Motor neuron (in vitro differentiated cells): ENCODE measurements at places on chromosomes 1 and 21.

DNA sequence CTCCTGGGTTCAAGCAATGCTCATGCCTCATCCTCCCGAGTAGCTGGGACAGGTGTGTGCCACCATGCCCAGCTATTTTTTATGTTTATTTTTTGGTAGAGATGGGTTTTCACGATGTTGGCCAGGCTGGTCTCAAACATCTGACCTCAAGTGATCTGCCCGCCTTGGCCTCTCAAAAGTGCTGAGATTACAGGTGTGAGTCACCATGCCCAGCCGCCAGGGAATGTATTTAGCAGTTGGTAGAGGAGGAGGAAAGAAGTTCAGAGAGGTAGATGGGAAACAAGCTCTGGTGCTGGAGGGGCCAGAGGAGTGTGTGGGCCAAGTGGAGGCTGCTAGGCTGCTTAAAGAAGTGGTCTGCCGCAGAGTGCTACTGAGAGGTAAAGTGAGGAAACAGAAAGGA, 6.0 kb downstream of the DOP1B start:
- no peak for ATAC-seq

DNA sequence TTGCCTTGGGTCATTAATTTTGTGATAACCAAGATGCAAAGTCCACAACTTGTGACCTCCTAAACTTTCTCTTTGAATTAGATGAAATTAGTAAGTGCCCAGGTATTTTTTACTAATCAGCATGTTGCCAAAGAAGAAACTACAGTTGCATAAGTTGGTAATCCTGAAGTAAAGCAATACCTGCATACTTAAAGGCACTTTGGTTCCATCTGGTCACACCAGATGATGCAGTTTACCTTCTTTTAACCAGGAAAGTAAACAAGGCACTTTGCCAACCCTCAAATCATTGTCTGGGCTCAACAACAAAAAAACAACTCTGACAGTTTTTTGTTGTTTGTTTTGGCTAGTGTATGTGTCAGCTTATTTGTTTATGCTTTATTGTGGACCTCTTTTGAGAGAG, 55.5 kb upstream of the DYNLT5 start:
- no peak for ATAC-seq

- no peak for ATAC-seq
Measured at GRCh38 chr1:168497376-168497950, 46.3 kb downstream of the XCL2 start.

DNA sequence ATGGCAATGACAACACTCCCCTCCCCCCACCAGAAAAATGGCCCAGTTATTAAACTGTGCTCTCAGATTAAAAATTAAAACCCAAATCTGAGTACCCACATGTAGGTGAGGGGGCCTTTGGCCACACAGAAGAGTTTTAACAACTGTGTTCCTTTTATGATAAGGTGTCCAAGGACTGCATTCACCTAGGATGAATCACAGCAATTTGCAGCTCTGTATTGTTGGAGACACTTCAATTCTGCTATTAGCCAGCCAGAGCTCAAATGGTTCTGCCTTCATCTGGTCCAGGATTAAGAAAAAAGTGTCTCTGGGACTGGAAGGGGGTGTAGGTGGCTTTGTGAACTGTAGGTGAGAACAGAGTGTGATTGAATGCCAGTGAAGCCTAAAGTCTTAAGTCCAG, 43.3 kb upstream of the DIRAS3 start:
- ATAC-seq, result no peak

DNA sequence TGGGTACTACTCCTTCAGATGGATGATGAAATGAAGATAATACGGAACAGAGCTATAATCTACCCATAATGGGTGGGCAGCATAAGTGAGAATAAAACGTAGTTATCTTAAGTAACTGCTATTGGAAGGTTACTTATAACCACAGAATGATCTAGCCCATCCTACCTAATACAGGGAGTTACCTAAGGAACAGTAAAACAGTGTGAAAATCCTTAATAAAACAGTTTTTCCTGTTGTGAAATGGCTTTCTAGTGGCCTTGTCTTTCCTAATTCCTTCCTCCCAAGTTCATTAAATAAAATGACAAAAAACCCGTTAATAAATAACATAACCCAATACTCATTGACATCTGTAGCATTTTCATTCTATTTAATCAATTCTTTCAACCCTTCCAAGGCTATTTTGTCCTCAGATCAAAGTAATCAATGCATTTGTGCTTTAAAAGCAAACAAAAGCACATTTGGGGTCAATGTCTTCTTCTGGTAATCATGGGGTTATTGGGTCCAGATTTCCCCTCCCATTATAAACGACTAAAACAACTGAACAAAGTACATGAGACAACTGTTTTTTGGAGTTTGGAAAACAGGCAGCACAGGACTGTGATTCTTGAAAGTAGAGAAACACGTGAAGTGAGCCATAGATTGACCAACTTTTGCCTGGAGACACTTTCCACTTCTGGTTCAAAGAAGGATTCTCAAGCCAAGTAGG, 42.0 kb downstream of the PAPPA2 start:
- no peak for ATAC-seq

- ATAC-seq, result no peak
Measured at GRCh38 chr1:61699911-61700851, 24.8 kb downstream of the TM2D1 start.

GRCh38 chr1:208300084-208300770, 56.0 kb upstream of the PLXNA2 start:
- no peak for ATAC-seq

DNA sequence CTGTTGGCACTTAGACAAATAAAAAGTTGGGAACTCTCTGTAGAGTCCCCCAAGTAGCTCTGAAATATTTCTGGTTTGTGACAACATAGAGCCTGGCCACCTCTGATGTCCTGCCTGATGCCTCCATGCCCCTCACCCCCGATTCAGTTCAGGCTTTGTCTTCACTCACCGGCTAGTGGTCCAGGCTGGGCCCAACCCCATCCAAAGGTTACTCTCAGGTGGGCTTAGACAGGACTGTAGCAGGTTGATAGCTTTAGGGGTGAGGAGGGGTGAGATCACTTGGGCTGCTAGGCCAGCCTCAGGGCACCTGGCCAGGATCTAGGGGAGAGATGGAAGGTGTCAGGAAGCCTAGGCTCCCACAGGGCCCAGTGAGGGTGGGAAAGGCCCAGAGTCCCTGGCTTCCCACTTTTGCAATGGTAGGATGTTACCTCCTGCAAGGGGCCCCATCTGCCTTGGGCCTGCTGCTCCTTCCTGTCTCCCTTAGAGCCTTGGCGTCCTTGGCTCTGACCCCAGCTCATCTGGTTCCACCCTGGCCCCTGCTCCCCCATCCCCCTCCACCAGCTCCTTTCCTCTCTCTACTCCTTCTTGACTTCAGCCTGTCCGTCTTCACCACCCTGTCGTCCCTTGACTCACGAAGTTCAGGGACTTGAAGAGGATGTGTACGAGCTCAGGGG, 6.7 kb downstream of the EPS8L3 start:
- no peak for ATAC-seq

- ATAC-seq, result no peak
Measured at GRCh38 chr1:193658081-193658480, 471.7 kb upstream of the B3GALT2 start.

DNA sequence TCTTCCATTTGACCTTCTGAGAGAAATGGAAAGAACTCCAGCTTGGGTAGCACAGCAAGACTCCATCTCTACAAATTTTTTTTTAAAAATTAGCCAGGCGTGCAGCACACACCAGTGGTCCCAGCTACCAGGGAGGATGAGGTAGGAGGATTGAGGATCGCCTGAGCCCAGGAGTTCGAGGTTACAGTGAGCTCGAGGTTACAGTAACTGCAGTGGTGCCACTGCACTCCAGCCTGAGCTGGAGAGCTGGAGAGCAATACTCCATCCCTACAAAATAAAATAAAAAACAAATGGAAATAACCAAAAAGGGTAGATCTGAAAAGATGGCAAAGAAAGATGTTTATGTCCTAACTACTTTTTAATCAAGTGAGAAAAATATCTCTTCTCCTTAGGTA, 14.5 kb downstream of the POGZ start:
- no peak for ATAC-seq

- ATAC-seq, result no peak
Measured at GRCh38 chr1:33098371-33098770, 17.4 kb downstream of the AZIN2 start.

DNA sequence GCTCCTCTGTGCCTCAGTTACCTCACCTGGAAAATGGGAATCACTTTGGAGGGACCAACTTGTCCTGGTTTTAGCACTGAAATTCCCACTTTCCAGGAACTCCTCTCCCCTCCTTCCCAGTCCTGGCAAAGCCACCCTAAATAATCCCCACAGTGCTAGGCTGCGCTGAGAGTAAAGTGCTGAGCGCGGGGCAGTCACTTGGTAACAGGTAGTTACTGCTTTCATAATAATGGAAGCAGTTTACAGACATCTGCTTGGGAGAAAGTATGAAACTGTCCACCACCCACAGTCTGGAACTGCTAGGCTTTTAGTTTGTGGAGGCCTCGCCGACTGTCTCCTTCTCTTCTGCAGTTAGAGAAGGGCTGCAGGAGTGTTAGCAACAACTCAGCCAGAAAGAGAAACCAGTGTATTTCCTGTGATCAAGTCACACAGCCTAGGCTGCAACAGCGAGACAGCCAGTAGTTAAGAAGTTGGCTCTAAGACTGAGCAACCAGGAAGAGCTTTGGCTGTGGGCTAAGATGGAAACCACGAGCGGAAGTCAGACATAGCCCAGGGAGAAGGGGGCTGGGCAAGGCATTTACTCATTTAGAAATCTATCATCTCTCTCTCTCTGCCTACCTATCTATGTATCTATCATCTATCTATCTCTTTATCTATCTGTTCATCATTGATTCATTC, 30.8 kb upstream of the ABCG1 start:
- ATAC-seq, result no peak

GRCh38 chr1:235923466-235924021, 56.8 kb upstream of the LYST start:
- ATAC-seq, result no peak

GRCh38 chr1:228016653-228017355, 10.0 kb downstream of the WNT3A start:
- ATAC-seq, result no peak

GRCh38 chr1:90973897-90974798, 47.7 kb downstream of the ZNF644 start:
- ATAC-seq, result peak; percentile 86

DNA sequence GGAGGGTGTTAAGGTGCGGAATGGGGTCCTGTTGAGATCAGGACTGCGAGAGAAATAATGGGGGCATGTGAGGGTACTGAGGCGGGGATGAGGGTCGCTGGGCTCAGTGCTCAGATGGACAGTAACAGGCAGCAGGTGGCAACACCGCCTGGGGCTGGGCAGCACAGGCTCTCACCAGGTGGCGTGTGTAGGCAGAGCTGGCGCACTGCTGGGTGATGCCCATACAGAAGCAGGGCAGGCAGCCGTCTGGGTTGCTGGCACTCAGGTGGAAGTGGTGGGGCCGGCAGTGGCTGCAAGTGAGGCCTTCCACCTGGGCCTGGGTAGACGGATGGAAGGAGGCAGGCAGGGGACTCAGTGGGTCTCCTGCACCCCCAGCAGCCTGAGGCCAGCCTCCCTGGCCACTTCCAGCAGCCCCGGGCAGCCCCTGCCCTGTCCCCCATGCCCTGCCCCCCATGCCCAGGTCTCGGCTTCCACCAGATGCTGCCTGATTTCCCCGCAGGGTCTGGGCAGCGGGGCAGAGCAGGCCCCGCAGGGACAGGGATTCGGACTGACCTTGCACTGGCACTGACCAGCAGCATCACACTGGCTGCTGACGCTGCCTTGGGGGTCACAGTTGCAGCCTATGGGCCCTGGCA, 60.5 kb downstream of the LDLRAD2 start:
- ATAC-seq, result peak; percentile 2

DNA sequence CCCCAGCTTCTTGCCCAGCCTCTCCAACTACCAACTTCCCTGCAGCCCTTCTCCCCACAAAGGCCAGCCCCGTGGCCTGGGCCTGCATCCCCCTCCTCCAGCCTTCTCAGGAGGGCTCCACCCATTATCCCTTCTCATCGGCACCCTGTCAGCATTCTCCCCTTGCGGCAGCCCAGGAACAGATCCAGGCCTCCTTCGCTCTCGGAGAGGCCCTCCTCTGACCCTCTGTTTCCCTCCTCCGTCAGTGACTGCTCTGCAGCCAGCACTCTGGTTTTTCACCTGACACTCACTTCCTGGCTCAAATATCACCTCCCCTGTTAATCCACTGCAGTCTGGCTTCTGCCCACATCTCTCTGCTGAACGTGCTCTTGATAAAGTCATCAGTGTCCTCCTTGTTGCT, 17.5 kb downstream of the ADGRB2 start:
- ATAC-seq, result no peak

GRCh38 chr21:30329203-30329875, 8.2 kb downstream of the KRTAP27-1 start:
- ATAC-seq, result no peak

GRCh38 chr1:199690496-199690895, 337.0 kb upstream of the NR5A2 start:
- ATAC-seq, result no peak

DNA sequence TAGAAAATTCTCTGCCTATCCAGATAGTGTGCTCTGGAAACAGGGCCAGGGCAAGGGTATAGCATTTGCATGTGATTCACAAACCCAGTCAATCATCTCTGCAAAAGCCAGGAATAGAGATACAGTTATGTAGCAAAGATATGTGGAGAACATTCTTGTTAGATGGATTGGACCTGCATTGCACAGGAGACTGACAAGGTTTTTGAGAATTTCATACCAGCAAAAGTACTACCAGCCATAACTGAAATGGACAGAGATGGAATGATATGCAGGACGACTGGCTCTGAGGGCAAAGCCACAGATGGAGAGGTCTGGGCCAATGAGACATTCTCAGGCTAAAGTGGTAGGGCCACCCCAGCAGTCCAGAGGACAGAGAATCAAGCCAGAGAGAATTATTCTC, 24.7 kb downstream of the SCMH1 start:
- ATAC-seq, result no peak

- no peak for ATAC-seq
Measured at GRCh38 chr1:6534248-6534822, 20.0 kb downstream of the NOL9 start.

GRCh38 chr21:38853421-38853919, 47.7 kb downstream of the ETS2 start:
- ATAC-seq, result peak; percentile 79

GRCh38 chr21:32278103-32278502, 746 bp downstream of the MIS18A start:
- ATAC-seq, result no peak

GRCh38 chr1:45545019-45545493, 5.6 kb upstream of the AKR1A1 start:
- no peak for ATAC-seq

- no peak for ATAC-seq
Measured at GRCh38 chr1:169308313-169309039, 59.1 kb downstream of the NME7 start.

GRCh38 chr1:11650331-11650991, 3.8 kb downstream of the FBXO2 start:
- ATAC-seq, result peak; percentile 24
